Activated naive CD4-positive, alpha-beta T cell treated with Interleukin-2 at 50 U/mL for 16 hours (primary cell): ENCODE measurements at places on chromosomes 16 and 17.

GRCh38 chr16:88886845-88887521 is 20.5 kb upstream of the PABPN1L start:
- no peak for DNase-seq

DNA sequence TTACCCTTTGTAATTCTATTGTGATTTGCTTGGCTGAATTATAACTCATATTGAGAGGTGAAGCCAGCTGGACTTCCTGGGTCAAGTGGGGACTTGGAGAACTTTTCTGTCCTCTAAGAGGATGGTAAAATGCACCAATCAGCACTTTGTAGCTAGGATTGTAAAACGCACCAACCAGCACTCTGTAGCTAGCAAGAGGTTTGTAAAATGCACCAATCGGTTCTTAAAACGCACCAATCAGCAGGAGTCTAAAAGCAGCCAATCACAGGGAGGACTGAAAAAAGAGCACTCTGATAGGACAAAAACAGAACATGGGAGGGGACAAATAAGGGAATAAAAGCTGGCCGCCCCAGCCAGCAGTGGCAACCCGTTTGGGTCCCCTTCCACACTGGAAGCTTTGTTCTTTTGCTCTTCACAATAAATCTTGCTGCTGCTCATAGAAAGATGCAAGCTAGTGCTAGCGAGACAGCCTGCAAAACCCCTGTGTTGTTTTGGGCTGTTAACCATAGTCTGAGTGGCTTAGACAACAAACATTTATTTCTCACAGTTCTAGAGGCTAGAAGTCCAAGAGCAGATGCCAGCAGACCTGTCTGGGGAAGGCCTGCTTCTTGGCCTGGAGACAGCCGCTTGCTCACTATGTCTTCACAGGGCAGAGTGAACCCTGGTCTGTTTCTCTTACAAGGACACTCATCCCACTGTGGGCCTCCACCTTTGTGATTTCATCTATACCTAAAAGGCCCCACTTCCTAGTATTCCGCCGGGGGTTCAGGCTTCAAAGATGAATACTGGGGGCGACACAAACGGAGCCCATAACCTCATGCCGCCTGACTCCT is 39.0 kb upstream of the CRISPLD2 start:
- no peak for DNase-seq

GRCh38 chr16:11253995-11254912 is 1.8 kb downstream of the SOCS1 start:
- DNase-seq, result peak; percentile 21

DNA sequence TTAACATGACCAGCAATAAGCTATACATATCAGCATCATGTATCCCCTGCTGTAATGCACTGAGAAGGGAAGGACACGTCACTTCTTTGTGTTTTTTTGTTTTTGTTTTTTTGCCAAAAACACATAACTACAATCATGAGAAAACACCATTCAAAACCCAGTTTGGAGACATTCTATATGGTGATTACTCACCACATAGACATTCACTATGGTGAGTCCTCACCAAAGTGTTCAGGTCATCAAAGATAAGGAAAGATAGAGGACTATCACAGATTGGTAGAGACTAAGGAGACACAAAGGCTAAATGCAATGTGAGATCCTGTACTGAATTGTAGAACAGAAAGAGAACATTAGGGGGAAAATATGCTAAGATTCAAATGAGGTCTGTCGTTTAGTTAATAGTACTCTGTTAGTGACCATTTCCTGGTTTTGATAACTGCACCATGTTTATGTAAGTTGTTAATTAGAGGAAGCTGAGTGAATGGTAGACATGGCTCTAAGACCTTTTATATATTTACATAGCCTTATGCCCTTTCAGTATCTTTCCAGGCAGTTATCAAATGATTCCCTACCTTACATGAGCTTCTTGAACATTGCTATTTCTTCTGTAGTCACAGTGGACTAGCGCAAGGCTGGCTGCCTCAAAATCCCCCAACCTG is 46.6 kb downstream of the PIK3R5 start:
- no peak for DNase-seq

DNA sequence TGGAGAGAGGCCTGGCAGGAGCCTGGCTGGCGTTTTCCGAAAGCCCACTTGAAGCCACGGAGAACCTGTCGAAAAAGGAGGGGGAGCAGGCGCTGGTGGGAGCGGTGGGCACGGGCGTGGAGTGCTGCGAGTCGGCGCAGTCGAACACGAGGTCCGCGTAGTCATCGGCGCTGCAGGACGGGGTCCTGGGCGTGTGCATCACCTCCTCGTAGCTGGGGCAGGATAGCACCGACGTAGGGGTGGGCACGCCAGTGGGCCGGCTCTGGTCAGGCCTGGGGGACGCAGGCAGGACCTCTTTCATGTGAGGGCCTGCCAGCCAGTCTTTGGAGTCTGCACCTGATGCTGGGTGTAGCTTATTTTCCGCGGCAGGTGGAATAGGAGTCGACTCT is 63.7 kb downstream of the ZNF778 start:
- DNase-seq, result no peak

DNA sequence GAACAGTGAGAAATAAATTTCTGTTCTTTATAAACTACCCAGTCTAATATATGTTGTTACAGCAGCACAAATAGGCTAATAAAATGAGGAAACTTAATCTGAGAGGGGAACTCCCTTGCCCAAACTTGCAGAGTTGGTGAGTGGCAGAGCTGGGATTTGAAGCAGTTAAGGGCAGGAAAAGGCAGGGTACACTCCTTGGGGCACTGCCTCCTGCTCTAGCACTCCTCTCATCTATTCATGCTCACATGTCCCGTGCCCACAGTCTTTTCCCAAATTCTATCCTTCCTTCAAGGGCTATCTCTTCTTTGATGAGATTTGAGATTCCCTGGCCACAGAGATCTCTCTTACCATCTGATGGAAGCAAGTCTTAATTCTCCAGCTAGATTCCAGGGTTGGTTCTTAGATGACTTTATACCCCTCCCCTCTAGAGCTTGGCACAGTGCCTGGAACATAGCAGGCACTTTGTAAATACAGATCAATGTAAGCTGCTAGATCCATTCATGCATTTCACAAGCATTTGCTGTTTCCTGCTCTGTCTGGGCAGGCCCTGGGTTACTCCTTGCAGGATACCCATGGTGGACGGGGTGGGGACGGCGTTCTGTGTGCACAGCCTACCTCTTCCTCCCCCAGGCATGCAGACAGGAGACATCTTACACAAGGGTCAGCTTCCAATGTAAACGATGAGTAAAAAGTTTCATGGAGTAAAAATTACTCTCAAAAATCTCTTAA is 39.2 kb upstream of the ABCC12 start:
- no peak for DNase-seq

- no peak for DNase-seq
Observed at GRCh38 chr16:17518441-17518840, 47.7 kb upstream of the XYLT1 start.

GRCh38 chr17:77609553-77610517 is 348.7 kb upstream of the TNRC6C start:
- peak; percentile 56 for DNase-seq

DNA sequence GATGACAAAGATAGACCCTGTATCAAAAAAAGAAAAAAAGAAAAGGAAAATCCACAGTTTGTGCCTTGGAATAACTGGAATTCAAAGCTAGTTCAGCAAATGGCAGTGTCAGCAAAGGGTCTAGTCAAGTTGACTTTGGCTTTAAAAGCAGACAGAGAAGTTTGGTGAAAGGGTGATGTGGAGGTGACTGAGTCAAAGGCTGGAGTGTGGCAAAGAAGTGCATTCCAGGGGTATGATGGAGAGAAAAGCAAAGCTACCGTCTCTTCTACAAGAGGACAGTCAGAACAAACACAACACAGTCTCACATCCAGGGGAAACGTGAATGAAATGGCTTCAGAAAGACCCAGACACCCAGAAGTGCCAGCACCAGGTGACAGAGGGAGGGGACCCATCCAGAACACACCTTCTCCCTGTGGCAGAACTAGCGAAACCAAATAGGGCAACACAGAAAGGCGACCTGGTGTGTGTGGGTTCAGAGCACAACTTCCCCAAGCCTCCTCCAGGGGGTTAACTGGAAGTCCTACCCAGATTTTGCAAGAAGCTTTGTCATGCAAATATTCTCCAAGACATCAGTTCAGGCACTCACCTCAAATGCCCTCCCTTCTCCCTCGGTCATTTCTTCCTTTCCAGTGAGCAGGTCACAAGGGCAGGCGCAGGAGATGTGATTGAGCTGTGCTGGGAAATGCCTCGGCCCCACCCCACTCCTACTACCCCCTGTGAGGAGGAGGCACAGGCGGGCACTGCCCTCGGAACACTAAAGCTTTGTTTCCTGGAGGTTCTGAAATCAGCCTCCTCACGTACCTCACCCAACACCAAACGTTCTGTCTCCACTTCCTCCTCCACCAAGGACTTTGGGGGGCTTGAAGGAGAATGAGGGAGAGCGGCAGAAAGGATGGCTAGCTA is 481.9 kb downstream of the SOX9 start:
- no peak for DNase-seq

DNA sequence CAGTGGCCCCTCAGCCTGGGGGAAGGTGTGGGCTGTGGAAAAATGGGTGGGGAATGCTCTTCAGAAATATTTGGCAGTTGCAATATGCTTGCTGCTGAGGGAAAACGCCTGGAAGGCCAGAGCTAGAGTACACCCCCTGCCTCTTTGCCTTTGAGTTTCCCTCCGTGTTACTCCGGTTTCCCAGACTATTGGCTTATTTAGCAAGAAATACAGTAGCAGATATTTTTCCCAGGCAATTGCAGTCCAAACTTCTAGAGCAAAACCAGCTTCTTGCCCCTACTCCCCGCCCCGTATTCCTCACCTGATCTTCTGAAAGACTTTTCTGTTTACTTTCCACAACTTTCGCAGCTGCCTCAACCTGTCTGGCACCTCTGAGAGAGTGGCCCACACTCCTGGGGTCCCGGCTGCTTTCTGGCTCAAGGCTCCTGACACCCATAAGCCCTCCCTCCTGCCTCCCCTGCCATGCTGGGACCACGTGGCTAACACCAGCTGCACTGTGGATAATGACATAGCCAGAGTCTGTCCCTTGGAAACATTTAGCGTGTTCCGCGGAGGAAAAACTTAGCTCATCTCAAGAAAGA is 45.8 kb upstream of the HELZ start:
- no peak for DNase-seq

GRCh38 chr16:89096768-89097391 is 3.2 kb downstream of the ACSF3 start:
- peak; percentile 45 for DNase-seq

DNA sequence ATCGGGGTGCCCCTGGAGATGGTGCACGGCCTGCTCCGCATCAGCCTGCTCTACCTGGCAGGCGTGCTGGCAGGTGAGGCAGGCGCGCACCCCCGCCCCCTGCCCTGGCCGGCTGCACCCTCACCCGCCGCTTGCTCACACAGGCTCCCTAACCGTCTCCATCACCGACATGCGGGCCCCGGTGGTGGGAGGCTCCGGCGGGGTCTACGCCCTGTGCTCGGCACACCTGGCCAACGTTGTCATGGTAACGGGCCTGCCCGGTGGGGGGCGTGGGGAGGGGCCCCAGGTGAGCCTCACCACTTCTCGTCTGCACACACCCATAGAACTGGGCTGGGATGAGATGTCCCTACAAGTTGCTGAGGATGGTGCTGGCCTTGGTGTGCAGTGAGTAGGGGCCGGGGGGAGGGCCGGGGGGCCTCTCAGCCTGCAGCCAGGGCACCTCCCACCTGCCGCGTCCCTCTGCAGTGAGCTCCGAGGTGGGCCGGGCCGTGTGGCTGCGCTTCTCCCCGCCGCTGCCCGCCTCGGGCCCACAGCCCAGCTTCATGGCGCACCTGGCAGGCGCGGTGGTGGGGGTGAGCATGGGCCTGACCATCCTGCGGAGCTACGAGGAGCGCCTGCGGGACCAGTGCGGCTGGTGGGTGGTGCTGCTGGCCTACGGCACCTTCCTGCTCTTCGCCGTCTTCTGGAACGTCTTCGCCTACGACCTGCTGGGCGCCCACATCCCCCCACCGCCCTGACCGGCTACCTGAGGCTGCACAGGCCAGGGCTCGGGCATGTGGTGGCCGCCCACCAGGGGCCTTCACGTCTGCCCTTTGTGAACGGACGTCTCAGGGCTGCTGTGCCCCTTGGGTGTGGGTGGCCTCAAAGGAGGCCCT is 2.1 kb downstream of the RHBDL1 start:
- DNase-seq, result no peak

- no peak for DNase-seq
Observed at GRCh38 chr16:14198012-14198411, 126.9 kb downstream of the MRTFB start.

DNA sequence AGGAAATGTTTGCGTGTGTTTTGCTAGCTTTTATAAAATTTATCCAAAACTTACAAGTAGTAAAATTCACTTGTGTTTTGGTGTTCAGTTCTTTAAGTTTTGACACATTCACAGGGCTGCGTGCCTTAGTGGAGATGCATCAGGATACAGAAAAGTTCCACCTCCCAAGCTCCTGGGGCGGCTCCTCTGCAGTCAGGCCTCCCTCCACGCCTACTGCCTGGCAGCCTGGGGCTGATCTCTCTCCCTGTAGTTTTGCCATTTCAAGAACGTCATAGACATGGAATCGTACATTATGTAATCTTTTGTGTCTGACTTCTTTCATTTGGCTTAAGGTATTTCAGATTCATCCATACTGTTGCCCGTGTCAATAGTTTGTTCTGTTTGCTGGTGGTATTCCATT is 27.2 kb upstream of the IRF8 start:
- DNase-seq, result no peak

DNA sequence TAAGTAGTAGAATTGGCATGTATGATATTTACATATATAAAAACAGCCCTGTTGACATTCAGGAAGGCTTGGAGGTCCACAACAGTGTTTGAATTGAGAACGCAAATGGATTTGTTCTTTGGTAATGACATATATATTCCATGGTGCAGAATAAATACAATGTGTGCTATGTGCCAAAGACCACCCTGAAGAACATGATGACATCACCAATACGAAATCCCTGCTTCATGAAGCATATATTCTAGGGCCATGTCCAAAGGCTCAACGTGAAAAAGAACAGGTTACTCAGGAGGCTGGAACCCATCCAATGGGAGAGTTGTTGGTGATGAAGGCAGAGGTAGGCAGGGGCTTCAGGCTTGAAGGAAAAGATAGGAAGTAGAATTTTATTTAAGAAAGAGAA is 423.9 kb upstream of the MAF start:
- no peak for DNase-seq

GRCh38 chr16:261031-261691 is 14.6 kb downstream of the RGS11 start:
- no peak for DNase-seq
